ENCODE measurements at places on chromosomes 7 and 10. TPM values are rescaled to one million over a fixed set of nuclear protein-coding genes. Genes with fewer than 3 reads are reported as not detected.

OGDHL gene
- total RNA-seq: not detected

SGCE gene
- 0.46 TPM for total RNA-seq

SPDYE5 gene
- total RNA-seq: not detected

EPDR1 gene
- not detected for total RNA-seq

IDI2 gene
- not detected for total RNA-seq

ITGA8 gene
- not detected for total RNA-seq

GARIN1A gene
- total RNA-seq: 3.4 TPM

CD36 gene
- not detected for total RNA-seq

CFAP43 gene
- not detected for total RNA-seq

OR2A7 gene
- 3.9 TPM for total RNA-seq

SEMA3A gene
- 0.17 TPM for total RNA-seq

GPR146 gene
- 14.5 TPM for total RNA-seq

KLF6 gene
- total RNA-seq: 172 TPM

DYDC1 gene
- total RNA-seq: not detected

NXPH1 gene
- not detected for total RNA-seq

CDNF gene
- 1.3 TPM for total RNA-seq

ADARB2 gene
- total RNA-seq: 0.37 TPM

RTKN2 gene
- 7.8 TPM for total RNA-seq

WBP1L gene
- total RNA-seq: 35.2 TPM

SUN3 gene
- not detected for total RNA-seq

HOXA9 gene
- not detected for total RNA-seq

PNLIPRP1 gene
- not detected for total RNA-seq

FAM25C gene
- total RNA-seq: not detected

GBX1 gene
- total RNA-seq: not detected

CYP26C1 gene
- not detected for total RNA-seq

KLF14 gene
- total RNA-seq: not detected

VSIR gene
- total RNA-seq: 117 TPM

ACTA2 gene
- 8.8 TPM for total RNA-seq

LAMB1 gene
- not detected for total RNA-seq

DPP6 gene
- total RNA-seq: not detected

PFKP gene
- 153 TPM for total RNA-seq

CYCS gene
- total RNA-seq: 140 TPM

VWDE gene
- total RNA-seq: 4.4 TPM

TAS2R5 gene
- 0.83 TPM for total RNA-seq

SLC18A3 gene
- not detected for total RNA-seq

JAKMIP3 gene
- total RNA-seq: 1.1 TPM

CLCN1 gene
- 0.07 TPM for total RNA-seq

RGS10 gene
- 125 TPM for total RNA-seq

FGFBP3 gene
- total RNA-seq: 1.3 TPM

PPP1R9A gene
- total RNA-seq: not detected

SLC18A2 gene
- total RNA-seq: not detected

NME8 gene
- total RNA-seq: not detected

HPS1 gene
- 82.4 TPM for total RNA-seq

BMS1 gene
- total RNA-seq: 20.7 TPM

KAZALD1 gene
- total RNA-seq: 0.47 TPM

CUEDC2 gene
- total RNA-seq: 61.7 TPM

DYNC1I1 gene
- total RNA-seq: not detected

PNLIPRP2 gene
- total RNA-seq: not detected

MASTL gene
- 26.5 TPM for total RNA-seq

PIP gene
- total RNA-seq: not detected

PTPRZ1 gene
- total RNA-seq: not detected

BZW2 gene
- 44.5 TPM for total RNA-seq

GNAT3 gene
- not detected for total RNA-seq

CEP55 gene
- total RNA-seq: 49.4 TPM

ADCYAP1R1 gene
- not detected for total RNA-seq

HOXA4 gene
- total RNA-seq: not detected

ZPBP gene
- total RNA-seq: not detected

All from T-helper 1 cell treated with Interleukin-12 subunit alpha and Interleukin-12 subunit beta and Interleukin-4 antibody, amounts not matched to agents 30 ng/mL and 1 ng/mL, for 36 hours (primary cell).